LHCN-M2 (cell line): ENCODE measurements at places on chromosomes 2 and 18. TPM values are rescaled to one million over a fixed set of nuclear protein-coding genes. Genes with fewer than 3 reads are reported as not detected.

GRCh38 chr2:100104718-100105677 is 37.4 kb downstream of the AFF3 start:
- DNase-seq: no peak

DNA sequence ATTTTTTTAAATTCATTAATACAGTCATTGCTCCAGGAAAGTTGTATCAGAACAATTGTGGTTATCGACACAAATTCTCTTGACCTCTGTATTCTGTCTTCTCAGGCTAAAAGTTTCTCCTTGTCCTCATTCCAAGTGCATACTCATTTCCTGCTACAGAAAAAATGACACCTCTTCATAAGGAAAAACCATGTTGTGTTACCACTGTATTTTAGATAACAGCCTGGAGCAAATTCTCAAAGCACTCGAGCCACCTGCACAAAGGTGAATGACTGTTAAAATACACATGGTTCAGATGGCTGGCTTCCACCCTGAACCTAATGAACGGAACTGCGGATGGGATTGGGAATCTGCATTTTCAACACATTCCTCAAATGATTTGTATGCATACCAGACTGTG is 586.5 kb downstream of the EPHA4 start:
- no peak for DNase-seq

GRCh38 chr18:2180586-2180985 is 390.7 kb downstream of the METTL4 start:
- no peak for DNase-seq

Gene DNAJC5G
- not detected in 2 replicates for total RNA-seq

GRCh38 chr2:98772536-98772935 is 41.6 kb upstream of the MGAT4A start:
- DNase-seq: no peak

Gene HDAC4
- total RNA-seq: 7.6 and 26.8 TPM in 2 replicates

DNA sequence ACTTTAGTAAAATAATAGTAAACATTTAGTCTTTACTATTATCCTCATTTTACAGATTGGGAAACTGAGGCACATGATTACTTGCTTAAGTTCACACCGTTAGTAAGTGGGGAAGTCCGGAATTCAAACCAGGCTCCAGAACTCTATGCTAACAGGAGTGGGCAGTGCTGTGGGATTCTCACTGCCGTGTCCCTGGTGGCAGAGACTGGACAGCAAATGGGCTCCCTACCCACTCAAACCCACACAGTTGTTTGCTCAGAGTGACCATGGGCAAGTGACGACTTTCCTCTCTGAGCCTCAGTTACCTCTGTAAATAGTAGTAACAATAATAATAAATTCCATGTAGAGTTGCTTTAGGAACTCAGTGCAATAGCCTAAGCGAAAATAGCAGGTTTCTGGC is 24.0 kb downstream of the MAIP1 start:
- DNase-seq: no peak

Gene NTSR2
- total RNA-seq: not detected in 2 replicates

GRCh38 chr2:216687646-216688045 is 7.7 kb downstream of the IGFBP5 start:
- no peak for DNase-seq

- DNase-seq: no peak
These were observed 166.0 kb downstream of the ARL4C start for GRCh38 chr2:234330902-234331301.

- no peak for DNase-seq
These were observed 91.2 kb upstream of the TMEM18 start for GRCh38 chr2:768451-768850.
